ENCODE measurements at places on chromosomes 4 and X. TPM values are rescaled to one million over a fixed set of nuclear protein-coding genes. Genes with fewer than 3 reads are reported as not detected.

SSX1 gene
- total RNA-seq, result not detected

SH3RF1 gene
- total RNA-seq, result 15.3 TPM

- peaks cover 5% of the 10 kb centered on the region for H3K36me3 ChIP-seq
- H3K27ac ChIP-seq, result no peak overlapping the region
- peaks cover 39% of the 10 kb centered on the region for H3K27me3 ChIP-seq
- H3K4me3 ChIP-seq, result peak overlapping the region; percentile 68
- DNase-seq, result peak; percentile 87
- H3K4me1 ChIP-seq, result peaks cover 8% of the 10 kb centered on the region
Observed at GRCh38 chrX:40105835-40106675, 8.3 kb upstream of the BCOR start.

GRCh38 chr4:57104706-57105560 lies 5.3 kb downstream of the IGFBP7 start:
- H3K4me1 ChIP-seq, result no peaks in the 10 kb centered on the region
- peaks cover 7% of the 10 kb centered on the region for H3K27me3 ChIP-seq
- H3K36me3 ChIP-seq, result no peaks in the 10 kb centered on the region
- no peak overlapping the region for H3K27ac ChIP-seq

OPRPN gene
- not detected for total RNA-seq

- H3K36me3 ChIP-seq, result peaks cover 30% of the 10 kb centered on the region
- DNase-seq, result no peak
Observed at GRCh38 chrX:41236629-41237028, 97.3 kb upstream of the DDX3X start.

SSX3 gene
- not detected for total RNA-seq

- no peak overlapping the region for H3K27ac ChIP-seq
- no peaks in the 10 kb centered on the region for H3K4me1 ChIP-seq
- no peak overlapping the region for H3K4me3 ChIP-seq
- peaks cover 5% of the 10 kb centered on the region for H3K36me3 ChIP-seq
- H3K27me3 ChIP-seq, result no peaks in the 10 kb centered on the region
- no peak for DNase-seq
Observed at GRCh38 chr4:81491943-81492342, 20.2 kb upstream of the RASGEF1B start.

DNA sequence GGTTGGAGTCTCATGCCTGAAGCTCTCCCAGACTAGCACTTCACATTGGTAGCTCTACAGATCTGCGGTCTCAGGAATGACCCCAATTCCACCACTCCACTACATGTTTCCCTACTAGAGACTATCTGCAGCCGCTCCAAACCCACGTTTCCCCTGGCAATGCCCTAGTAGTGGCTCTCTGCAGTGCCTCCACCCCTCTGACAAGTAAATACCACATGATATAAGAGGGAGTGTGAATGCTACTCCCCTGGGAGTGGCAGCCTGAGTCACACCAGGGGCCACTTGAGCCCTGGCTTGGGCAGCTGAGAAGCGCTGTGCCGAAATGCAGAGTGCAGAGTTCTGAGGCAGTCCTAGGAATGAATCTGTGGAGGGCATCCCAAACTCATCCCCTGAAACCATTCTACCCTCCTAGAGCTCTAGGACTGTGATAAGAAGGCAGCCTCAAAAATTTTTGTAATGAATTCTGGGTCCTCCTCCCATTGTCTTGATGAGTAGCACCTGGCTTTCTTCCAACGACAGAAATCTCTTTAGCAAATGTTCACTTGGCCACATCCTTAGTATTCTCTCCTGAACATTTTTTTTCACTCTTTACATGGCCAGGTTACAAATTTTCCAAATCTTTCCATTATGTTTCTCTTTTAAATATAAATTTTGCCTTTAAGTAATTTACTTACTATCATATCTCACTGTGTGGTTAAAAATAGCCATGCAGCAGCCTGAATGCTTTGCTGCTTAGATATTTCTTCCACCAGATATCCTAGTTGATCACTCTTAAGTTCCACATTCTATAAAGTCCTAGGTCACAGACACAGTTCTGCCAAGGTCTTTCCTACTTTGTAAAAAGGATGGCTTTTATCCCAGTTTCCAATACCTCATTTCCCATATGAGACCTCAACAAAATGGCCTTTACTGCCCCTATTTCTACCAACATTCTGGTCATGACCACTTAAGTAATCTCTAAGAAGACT lies 160.2 kb upstream of the CPEB2 start:
- no peak for DNase-seq
- H3K27me3 ChIP-seq, result no peaks in the 10 kb centered on the region
- H3K27ac ChIP-seq, result no peak overlapping the region
- H3K4me1 ChIP-seq, result no peaks in the 10 kb centered on the region
